ENCODE measurements at places on chromosomes 1 and 21.

- DNase-seq = peak; percentile 66
These were observed 57.2 kb downstream of the AGPAT3 start for GRCh38 chr21:43921979-43922945.

GRCh38 chr1:188867614-188868013 is 1610.0 kb downstream of the BRINP3 start:
- no peak for DNase-seq

GRCh38 chr21:45538381-45539045 is 3.7 kb downstream of the SLC19A1 start:
- peak; percentile 18 for DNase-seq

- peak; percentile 47 for DNase-seq
These were observed 6.4 kb upstream of the GBP5 start for GRCh38 chr1:89279011-89279466.

- DNase-seq = no peak
These were observed 406.9 kb upstream of the B3GALT2 start for GRCh38 chr1:193593147-193593885.

- peak; percentile 42 for DNase-seq
These were observed 735 bp downstream of the TTC13 start for GRCh38 chr1:230977761-230978490.

- no peak for DNase-seq
These were observed 1.8 kb downstream of the TNFRSF1B start for GRCh38 chr1:12168451-12169160.

DNA sequence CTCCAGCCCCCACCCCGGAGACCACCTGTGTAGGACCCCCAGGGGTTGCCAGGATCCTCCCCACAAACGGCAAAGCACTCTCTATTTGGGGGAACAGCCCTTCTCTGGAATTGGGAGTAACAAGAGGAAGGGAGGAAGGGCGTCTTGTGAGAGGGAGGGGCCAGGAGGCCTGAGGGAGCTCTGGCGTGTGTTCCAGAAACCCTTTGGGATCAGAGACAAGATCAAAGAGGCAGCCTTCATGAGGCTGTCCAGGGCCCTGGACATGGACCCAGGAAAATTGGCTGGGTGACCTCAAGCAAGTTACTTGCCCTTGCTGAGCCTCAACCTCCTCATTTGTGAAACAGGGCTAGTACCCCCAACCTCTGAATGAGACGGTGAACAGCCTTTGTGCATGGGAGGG is 18.1 kb upstream of the ECE1 start:
- DNase-seq = no peak

DNA sequence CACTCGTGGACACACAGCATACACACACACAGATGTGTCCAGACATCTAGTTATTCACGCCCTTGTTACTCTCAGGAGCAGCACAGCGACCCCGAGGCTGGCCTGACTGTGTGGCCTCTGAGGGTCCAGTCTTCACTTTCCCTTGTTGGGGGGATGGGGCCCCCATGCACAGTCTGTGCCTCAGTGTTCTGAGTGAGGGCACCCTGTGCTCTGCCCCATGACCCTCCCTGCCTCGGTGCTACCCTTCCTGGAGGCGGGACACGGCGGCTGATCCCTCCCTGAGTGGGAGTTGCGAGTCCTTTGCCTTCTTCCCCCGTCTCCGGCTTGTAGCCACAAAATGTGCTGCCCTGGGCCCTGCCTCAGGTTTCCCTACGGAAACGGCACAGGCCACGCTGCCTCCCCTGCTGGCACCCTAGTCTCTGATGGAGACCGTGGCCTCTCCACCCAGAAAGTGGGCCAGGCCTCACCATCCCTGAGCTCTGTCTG is 8.6 kb downstream of the CSTB start:
- DNase-seq = no peak

GRCh38 chr1:66758241-66758755 is 6.0 kb downstream of the DYNLT5 start:
- DNase-seq = no peak

- DNase-seq = peak; percentile 69
These were observed 29.1 kb downstream of the TEX35 start for GRCh38 chr1:178541829-178542553.

DNA sequence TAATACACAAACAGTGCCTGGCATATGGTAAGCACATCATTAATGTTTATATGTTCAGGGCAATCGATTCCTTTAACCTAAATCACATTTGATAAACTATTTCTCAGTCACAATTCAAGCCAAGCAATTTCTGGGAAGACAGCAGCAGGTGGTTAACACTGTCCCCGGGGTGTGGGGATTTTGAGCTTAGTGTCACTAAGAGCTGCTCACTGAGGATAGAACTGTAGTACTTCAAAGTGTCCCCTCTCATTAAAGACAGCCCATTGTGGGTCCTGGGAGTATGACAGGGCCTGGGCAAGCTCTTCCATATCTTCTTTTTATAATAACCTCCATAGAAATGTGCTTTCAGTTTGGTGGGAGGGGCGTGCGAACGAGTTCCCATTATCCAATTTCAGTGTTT is 8.4 kb upstream of the GALNT2 start:
- no peak for DNase-seq

DNA sequence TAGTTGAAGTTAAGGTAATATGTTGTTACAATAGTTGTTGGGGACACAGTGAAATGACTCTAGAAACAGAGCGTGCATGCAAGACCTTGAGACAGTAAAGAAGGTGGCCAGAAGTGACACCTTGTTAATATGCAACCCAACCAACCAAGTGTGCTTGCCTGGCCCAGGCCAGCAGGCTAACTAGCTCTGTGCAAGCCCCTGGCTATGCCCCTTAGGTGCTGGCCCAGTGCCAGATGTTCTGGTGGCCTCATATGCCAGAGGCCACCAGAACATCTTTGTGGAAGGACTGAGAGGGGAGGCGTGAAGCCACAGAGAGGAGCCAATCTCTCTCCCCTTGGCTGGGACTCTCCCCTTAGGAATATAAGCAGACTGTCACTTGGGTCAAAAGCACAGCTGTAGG is 111.2 kb upstream of the JUN start:
- no peak for DNase-seq

GRCh38 chr1:183892351-183892793 is 87.5 kb downstream of the RGL1 start:
- no peak for DNase-seq

- no peak for DNase-seq
These were observed 394.2 kb downstream of the DUSP10 start for GRCh38 chr1:221347706-221348105.

DNA sequence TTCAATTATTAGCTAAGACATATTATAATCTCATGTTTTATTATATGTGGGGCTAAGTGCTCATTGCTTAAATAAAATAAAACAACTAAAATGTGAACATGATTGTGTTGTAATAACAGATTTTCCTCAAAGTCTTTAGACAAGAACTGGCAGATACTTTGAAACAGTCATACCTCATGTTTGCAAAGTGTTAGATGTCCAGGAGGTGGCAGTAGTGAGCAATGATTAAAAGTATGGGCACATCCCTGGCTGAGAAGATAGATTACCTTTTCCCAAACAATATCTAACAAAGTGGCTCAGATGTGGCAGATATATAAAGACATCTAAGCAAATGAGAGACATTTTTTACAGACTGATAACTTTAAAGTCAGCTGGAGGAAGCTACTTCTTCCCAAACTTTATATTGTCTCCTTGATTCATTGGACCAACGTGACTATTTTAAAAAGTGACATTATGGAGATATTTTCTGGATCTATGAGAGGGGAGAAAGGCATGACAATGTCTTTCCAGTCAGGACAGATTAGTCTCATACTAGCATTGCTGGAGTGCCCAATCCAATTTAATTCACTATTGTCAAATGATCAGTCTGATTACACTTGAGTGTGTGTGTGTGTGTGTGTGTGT is 269.8 kb downstream of the S1PR1 start:
- peak; percentile 58 for DNase-seq

DNA sequence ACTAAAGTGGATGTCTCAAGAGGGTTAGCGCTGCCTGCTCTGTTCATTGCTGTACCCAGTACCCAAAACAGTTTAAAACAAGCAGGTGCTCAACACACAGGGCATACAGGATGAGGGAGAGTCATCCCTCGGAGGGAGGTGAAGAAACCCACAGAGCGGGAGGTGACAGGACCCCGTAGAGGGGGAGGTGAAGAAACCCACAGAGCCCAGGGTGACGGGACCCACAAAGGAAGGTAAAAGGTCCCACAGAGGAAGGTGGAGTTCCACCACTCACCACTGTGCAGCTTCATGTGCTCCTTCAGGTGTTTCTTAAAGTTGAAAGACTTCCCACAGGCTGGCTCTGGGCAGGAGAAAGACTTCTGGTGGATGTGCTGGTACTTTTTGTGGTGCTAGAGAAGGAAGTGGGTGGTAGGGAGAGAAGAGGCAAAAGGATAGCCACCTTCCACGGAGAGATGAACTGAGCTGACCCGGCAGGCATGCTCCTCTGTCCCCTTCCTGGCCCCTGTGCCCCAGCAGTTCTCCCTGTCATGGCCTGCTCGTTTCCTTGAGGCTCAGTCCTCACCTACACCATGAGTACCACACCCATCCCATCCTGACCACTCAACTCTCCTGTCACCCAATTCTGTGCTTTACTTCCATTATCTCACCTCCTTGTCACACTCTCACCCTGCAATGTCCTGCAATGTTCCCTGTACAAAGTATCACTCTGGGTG is 5.1 kb downstream of the ZNF692 start:
- peak; percentile 32 for DNase-seq

GRCh38 chr1:14745789-14746188 is 147.3 kb downstream of the KAZN start:
- no peak for DNase-seq

GRCh38 chr1:36567601-36568341 is 85.1 kb upstream of the CSF3R start:
- peak; percentile 14 for DNase-seq

DNA sequence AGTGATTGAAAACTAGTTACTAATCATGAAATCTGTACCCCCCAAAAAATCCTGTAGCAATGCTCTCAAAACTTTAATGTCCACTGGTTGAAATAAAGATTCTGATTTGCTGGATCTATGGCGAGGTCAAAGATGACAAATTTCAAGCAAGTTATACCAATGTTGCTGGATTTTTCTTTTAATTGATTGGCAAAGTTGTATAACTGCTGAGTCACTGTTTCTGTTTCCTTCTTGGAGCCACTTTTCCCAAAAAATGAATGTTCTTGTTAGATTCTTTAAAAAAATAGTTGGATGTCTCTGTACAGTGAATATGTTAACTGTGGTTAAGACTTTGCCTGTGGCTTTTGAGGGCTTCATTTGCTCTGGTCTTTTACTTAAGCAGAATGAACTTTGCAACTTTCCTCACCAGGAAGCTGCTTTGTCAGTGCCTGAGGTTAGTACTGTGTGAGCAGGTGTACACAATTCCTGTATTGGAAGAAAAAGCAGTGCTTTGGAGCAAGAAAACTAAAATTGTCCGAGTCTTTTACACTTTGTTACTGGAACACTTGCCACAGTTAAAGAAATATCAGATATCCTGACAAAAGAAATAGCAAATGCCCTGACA is 1211.9 kb downstream of the MRPL39 start:
- DNase-seq = no peak

DNA sequence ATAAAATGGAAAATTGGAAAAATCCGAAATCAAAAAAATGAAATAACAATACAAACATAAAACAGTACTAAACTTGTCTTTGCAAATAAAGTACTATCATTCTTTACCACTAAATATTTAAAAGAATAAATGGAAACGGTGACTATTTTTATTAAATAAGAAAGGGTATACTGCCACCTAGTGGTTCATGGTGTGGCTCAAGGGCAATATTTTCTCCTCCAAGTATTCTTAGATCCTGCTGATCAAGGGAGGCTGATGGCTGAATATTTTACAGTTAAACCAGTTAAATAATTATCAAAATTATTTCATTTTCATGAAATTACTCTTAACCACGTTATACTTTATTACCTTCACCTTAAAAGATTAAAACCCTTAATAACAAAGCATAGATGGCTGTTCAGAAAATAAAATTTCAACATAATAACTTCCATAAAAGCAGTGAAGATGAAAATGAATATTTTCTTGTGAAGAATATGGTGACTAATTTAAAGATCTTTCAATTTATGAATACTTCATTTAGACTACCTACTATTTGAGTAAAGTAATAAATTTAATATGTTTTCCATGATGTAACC is 1793.9 kb downstream of the NCAM2 start:
- no peak for DNase-seq

GRCh38 chr21:42761776-42762335 is 108.4 kb downstream of the PDE9A start:
- DNase-seq = no peak

- DNase-seq = no peak
These were observed 605.3 kb downstream of the KCNT2 start for GRCh38 chr1:196002906-196003305.

GRCh38 chr1:24052220-24052619 is 59.7 kb downstream of the MYOM3 start:
- no peak for DNase-seq

Data from activated naive CD4-positive, alpha-beta T cell treated with anti-CD3 and anti-CD28 coated beads, Interleukin-2, amount 10 ng/mL, durations not matched to agents 7 days and 5 days (primary cell).